ENCODE measurements at places on chromosomes 7 and 10.

- no peak for DNase-seq
Observed at GRCh38 chr10:28575852-28576251, 42.9 kb downstream of the WAC start.

- no peak for DNase-seq
Observed at GRCh38 chr7:55898287-55898686, 11.0 kb downstream of the ZNF713 start.

DNA sequence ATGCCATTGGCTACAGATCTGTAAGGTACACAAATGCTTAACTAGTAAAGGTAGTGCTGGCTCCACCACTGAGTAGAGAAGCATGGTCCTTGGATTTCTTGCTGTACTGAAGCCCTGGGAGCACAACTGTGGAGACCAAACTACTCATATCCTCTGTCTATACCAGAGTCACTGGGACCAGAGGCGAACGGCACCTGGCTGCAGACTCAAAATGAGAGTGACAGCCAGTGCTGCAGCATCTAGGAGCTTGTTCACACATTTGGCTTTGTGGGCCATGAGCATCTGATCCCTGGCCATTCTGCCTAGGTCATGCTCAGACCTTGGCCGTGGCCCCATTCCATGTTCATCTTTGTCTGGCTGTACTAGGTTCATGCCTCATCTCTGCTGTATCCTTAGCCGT is 31.9 kb downstream of the LRRC18 start:
- no peak for DNase-seq

DNA sequence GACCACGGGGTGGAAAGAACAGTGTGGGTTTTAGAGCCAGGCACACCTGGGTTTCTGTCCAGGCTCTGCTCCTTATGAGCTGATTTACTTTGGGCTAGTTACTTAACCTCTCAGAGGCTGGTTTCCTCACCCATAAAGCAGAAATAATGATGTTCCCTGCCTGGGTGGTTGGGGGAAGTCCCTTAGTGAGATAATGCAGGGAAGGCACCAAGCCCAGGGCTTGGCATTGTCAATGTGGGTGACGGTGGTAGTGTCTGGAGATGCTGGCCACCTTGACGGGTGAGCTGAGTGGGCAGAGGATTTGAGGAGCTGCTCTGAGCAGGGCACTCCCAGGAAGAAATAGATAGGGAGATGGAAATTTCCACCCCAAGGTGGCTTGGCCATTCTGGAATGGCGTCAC is 65.2 kb downstream of the SH2D4B start:
- no peak for DNase-seq

DNA sequence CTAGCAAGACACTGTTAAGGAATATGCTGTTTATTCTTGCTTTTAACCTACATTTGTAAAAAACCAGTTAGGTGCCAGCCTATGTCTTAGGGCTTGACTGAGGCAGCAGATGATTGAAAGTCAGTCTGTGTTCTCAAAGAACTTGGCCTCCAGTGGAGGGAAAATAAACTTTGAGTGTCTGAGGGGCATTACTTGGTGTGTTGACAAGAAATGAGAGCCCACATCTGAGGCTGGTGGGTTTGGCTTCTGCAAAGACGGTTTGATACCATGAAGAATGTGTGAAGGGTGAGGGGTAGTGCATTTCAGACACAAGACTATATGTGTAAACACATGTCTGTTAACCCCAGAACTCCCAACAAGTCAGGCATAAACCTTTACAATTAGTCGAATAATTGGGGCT is 28.5 kb downstream of the CCSER2 start:
- DNase-seq: no peak

DNA sequence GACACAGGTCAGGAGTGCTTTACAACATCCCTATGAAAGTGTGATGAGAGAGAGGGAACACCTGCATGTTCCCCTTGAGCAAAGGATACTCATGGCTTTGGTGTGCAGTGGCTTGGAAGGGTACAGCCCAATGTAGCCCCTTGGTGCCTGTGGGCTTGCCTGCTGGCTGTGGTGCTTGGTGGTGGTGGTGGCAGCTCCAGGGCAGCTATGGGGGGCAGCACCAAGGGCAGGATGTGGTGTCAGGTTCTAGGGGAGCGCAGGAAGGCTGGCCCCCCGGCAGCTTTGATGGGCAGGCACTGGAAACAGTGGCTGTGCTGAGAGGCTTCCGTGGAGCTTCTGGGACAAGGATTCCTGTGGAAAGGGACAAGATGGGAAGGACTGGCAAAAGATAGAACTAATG is 464.0 kb upstream of the ZMIZ1 start:
- DNase-seq: no peak

DNA sequence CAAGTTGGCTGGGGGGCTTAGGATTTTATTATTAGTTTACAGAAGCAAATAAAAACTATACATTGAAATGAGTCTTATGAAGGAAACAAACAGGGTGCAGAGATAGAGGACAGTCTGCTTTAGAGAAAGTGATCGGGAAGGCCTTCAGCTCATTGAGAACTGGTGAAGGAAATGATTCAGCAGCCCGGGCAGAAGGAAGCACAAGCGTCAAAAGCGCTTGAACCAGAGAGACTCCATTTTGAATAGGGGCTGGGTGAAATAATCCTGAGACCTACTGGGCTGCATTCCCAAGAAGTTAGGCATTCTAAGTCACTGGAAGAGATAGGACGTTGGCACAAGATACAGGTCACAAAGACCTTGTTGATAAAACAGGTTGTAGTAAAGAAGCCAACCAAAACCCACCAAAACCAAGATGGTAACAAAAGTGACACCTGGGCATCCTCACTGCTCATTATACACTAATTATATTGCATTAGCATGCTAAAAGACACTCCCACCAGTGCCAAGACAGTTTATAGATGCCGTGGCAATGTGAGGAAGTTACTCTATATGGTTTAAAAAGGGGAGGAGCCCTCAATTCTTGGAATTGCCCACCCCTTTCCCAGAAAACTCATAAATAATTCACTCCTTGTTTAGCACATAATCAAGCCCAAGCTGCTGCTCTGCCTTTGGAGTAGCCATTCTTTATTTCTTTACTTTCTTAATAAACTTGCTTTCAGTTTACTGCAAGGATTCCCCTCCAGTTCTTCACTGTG is 83.1 kb upstream of the MPP7 start:
- DNase-seq: no peak

DNA sequence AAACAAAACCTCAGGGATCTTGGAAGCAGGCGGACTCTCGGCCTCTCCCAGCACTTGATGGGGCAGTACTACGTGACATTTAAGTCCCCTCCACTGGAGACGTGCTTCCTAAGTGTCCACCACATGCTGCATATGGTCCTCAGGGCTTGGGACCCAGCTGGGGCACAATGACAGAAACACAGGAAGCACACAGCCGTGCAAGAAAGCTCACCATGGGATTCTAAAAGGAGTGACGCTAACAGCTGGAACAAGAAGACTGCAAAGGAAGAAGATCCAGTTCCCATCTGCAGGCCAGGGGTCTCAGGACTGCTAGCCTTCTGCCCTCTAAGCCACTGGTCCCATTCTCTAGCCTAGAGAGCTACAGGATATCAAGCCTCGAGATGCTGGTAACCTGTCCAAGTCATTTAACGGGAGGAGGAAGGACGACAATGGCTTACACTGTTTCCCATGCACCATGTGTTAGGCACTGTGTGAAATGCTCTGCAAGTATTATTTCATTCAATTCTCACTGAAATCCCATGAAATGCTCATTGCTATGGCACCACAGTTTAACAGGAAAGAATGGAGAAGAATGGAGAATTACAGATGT is 61.1 kb downstream of the KCNMA1 start:
- no peak for DNase-seq

DNA sequence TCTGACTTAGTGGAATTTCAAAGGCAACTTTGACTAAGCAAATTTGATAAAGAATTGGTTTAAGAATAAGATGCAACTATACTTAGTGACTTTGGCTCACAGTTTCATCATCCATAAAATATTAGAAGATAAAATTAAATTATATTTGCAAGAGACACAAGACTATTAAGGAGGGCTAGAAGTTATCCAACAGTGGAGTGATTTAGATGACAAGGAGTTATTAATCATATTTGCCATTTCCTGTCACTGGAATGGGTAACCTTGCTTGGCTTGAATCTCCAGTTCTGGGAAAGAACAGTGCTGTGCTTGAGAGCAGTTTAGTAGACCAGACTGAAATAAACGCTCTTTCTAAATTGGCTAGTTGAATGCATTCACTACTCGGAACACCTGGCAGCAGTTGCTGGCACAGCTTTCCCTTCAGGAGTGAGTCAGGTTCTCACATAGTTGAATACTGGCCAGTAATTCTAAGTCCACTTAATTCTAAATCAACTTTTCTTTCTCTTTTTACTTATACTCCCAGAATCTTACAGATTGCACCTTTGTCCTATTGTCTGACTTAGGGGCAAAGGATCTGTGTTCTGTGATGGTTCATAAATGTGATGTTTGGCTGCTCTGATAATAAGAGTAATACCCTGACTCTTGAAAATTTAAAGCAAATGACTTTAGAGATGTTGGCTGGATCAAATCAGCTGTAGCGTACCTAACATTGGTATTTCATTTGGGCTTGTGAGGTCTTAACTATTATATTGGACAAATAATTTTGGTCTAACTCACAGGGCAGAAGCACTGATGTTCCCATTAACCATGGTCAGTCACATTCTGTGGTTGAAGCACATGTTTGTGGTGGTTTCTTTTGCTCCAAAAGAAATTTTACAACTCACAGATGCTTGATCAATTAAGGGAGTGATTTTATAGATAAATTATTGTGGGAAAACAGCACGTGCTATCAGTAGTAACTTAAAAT is 16.6 kb downstream of the STMP1 start:
- DNase-seq: no peak

DNA sequence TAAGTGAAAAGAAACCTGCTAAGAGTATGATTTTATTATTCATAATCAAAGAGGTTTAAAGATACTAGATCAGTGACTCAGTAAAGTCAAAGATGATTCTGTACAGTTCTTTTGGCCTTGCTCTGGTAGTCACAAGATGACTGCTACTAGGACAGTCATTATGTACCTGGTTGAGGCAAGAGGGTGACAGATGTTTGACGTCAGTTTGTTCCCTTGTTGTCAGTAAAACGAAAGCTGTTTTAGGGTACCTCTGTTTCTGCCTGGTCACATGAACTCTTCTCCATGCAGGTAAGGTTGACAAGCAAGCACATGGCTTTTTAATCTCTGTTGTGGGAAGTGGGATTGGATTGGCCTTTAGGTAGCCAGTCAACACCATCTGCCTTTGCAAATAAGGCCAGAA is 308.0 kb downstream of the EXOC4 start:
- no peak for DNase-seq

DNA sequence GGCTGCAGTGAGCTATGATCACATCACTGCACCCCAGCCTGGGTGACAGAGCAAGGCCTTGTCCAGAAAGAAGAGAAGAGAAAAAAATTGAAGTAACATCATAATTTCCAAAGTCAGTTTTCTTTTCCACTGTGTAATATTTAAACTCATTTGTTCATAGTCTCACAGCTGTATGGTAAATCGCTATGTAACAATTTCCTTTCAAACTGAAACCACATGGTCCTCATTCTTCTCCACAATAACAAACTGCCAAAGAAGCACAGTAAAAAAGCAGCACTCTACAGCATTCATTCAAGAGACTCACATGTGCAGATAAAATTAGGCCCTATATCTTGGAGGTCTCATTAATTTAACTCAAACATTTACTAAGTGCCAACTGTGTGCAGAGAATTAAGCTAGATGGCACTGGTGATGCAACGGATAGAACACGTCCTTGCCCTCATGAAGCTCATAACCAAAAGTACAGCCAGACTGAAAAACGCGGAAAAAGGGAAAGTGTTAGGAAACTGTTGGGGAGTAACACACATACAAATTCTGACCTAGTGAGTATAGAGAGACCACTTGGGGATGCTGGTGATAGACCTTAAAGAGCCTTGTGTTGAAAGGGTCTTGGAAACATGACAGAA is 174.0 kb upstream of the KCTD7 start:
- DNase-seq: no peak

DNA sequence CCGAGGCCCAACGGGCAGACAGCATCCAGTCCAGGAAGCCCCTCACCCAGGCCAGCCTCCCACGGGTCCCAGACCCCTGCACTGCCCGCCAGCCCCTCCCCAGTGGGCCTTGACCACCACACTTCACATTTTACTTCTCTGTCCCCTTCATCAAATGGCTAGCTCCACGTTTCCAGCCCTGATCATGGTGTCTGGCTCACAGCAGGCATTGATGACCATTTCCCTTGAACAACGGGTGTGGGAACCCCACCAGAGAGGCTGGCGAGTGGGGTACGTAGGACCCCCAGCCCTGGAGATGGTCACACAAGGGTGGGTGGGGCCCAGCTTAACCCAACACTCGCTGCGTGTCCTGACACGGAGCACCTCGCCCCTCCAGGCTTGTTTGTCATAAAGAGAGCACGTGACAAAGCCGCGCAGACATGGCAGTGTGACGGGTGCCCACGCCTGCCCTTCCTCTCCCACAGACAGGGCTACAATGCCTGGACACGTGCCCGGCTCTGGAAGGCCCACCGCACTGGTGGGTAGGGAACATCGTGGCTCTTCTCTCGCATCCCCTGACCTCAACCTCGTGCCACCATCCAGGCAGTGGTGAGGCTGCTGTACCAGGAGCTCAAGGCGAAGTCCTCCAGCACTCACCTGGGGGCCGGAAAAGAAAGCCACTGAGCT is 267.7 kb downstream of the MAD1L1 start:
- DNase-seq: no peak

DNA sequence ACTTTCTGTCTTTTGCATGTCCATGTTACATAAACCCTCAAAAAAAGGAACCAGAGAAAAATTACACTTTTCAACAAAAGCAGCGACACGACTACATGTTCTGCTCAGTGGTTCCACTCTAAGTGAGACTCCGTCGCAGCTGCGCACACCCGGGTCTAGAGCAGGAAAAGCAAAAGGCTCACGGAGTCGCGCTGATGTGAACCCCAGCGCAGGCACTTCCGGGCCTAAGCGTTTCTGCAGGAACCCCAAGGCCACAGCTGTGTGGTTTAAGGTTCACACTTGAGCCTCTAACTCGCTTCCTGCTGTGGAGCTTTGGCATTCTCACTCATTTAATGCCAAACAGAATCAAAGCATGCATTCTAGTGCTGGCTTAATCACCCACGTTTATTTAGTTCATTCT is 240.3 kb downstream of the DNAJB6 start:
- DNase-seq: no peak

Measured in activated T-cell treated with anti-CD3 and anti-CD28 coated beads for 24 hours (primary cell).